Activated naive CD4-positive, alpha-beta T cell treated with anti-CD3 and anti-CD28 coated beads, Interleukin-2, amount 50 U/mL, for 72 hours (primary cell): ENCODE measurements at places on chromosomes 13 and 19. TPM values are rescaled to one million over a fixed set of nuclear protein-coding genes. Genes with fewer than 3 reads are reported as not detected.

- DNase-seq = no peak
These were observed 19.7 kb upstream of the SYCN start for GRCh38 chr19:39223703-39224279.

GRCh38 chr19:48608798-48609263 lies 2.3 kb downstream of the SPACA4 start:
- no peak for DNase-seq

DNA sequence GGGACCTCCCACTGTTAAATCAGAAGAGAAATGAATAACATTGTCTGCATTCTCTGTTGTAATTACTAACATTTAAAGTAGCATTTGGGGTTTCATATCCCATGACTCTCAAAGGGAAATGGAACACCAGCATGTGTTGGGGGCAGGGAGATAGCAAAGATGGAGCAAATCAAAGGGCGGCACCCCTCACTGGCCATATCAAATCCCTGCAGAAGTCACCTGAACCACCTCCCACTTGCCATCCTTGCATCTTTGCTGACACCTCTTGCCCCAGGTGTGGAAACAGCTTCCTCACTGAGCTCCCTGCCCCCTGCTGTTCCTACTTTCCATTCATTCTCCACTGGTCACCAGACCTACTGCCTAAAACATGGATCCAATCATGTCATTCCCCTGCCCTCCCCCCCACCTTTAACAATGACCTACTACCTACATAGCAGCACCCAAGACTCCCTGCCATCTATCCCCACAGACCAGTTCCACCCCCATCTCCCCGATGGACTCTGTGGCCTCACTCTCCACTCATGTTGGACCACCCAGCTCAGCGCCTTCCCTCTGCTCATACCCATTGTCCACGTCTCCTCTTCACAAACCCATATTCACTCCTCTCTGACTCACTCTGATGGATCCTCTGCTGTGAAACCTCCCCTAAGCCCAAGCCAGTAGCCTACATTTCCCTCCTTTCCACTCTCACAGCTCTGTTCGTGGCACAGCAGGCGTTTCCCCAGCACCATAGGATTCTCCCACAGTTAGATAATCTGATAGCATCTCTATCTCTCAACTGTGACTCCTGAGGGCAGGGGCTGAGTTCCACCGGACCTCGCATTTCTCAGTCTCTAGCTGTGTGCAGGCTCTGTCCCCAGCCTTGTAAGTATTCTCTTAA lies 55.9 kb downstream of the DLEU7 start:
- no peak for DNase-seq

DNA sequence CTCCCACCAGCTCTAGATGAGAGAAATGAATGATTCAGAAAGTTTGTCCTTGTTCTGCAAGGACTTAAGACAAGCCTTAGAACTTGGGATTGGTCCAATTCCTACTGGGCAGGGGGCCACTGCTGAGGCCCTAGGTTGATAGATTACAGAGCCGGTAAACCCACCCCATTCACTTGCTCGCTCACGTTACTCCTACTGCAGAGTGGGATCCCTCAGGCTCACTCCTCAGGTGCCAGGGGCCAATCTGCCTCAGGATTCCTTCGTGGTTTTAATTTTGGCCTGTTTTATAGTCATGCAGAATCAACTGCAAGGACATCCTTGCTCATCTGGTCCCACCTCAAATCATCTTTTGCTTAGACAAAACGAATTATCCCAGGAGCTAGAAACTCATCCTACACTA lies 59.0 kb downstream of the SERP2 start:
- DNase-seq = no peak

DNA sequence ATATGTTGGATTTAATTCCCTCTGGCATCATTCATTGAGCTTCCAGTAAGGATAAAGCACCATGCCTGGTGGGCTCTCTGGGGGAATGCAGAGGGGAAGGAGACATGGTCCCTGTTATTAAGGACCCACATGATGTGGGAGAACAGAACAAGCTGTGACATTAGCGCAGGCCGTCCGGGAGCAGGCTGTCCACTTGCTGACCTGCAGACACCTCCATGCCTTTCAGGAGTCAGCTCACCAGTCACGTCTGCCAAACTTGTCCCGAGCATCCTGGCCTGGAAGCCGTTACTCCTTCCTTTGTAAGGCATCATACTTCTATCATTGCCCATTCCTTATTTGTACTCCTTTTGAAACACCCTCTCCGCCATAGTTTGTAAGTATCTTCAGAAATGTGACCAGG lies 23.4 kb downstream of the B3GLCT start:
- DNase-seq = no peak

DNA sequence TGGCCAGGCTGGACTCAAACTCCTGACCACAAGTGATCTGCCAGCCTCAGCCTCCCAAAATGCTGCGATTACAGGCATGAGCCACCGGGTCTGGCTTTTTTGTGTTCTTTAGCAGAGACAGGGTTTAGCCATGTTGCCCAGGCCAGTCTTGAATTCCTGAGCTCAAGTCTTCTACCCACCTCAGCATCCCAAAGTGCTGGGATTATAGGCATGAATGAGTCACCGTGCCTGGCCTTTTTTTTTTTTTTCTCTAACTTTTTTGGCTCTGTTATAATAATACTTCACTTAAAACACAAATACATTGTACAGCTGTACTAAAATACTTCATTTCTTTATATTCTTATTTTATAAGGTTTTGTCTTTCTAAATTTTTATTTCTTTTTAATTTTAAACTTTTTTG lies 599.5 kb upstream of the PCDH9 start:
- DNase-seq = no peak

- no peak for DNase-seq
These were observed 15.8 kb downstream of the ZNF574 start for GRCh38 chr19:42091742-42092141.

DNA sequence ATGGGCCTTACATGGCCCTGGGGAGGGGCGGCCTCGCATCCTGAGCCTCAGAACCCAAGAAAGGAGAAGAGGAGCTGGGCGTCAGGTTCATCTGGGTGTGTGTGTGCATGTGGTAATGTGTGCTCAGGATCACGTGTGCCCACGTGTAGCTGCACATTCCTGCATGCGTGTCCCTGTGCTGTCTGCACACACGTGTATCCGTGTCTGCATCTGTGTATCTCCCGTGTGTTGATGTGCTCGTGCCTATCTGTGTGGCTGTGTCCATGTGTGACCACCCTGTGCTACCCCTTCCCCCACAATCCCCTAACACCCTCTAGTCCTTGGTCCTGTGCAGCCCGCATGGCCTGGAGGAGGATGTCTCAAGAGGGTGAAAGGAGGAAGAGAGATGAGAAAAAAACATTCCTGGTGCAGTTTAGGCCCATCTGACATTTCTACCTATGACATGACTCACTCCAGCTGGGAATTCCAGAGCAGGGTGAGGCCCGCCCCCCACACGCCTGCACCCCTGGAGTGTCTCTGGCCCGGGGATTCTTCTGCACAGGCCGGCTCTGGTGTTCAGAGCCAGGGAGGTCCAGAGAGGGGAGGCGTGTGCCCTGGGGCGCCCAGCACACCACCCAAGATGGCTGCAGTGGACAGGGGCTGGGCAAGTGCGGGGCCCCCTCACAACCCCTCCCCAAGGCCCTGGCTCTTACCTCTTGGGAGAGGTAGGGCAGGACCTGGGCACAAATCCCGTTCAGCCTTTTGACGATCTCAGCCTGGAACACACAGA lies 7.1 kb downstream of the TLE5 start:
- DNase-seq = no peak

DNA sequence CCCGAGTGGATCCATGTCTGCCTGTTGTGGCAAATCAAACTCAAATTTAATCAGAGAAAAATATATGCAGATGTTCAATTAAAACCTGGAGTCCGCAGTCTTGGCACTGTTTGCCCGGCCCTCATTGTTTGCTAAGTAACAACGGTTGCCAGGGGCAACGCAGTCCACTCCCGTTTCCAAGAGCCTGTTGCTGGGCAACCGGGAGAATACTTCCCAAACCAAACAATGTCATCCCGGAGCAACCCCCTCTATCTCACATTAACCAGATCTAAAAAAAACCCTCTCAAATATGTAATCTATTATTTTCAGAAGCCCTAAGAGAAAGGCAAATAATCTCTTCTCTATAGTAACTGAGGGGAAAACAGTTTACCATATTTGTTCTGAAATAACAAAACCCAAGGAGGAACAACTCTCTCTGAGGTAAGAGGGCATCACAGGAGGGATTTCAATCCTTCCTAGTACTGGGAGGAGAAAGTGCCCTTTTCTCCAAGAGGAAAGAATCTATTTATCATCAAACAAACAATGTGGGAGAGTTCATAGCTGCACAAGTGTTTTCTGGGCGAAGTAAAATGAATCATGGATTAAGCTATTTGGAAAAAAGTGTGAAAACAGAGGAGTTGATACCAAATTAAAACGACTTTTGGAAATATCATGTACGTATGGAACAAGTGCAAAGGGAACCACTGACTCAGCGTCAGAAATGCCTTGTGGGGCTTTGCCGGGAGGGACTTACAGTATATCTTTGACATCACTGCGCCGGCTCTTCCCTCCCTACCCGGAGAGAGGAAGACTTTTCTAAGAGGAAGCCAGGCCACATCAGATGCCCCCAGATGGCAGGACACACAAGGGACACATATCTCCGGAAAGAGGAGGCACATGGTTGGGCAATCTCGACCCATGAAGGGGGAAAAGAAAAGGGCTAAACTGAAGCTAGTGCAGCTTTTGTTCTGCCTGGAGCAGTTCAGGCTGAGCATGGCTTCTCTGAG lies 43.3 kb downstream of the RFX2 start:
- DNase-seq = no peak

DNA sequence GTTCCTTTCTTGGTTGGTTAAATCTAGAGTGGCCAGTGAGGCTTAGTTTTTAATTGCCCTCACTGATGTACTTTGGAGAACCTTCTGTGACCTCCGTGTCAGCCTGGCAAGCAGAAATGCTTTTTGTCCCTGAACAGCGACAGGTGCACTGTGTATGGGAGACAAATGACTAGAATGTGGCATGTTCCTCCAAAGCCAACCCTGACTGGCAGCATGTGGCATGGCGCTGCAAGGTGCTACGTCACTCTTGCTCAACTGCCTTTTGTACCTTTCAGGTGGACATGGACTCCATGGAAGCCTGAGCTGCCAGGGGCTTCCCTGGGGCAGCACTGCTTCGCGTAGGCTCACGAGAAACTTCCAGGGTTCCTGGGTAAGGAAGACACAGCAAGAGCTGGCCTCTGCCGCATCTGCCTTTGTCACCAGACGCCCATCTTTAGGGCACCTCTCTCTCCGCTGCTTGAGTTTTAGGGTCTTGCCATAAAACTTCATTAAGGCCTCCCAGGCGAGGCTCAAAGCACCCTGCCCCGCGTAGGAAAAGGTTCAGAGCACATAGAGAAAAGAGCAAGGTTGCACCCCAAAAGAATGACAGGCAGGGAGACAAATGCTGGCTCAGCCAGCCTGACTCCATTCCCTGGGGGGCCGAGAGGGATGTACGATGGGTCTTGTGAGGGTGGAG lies 167.1 kb upstream of the SOX1 start:
- DNase-seq = peak; percentile 38

- no peak for DNase-seq
These were observed 747.7 kb downstream of the PCDH17 start for GRCh38 chr13:58379221-58379620.

DNA sequence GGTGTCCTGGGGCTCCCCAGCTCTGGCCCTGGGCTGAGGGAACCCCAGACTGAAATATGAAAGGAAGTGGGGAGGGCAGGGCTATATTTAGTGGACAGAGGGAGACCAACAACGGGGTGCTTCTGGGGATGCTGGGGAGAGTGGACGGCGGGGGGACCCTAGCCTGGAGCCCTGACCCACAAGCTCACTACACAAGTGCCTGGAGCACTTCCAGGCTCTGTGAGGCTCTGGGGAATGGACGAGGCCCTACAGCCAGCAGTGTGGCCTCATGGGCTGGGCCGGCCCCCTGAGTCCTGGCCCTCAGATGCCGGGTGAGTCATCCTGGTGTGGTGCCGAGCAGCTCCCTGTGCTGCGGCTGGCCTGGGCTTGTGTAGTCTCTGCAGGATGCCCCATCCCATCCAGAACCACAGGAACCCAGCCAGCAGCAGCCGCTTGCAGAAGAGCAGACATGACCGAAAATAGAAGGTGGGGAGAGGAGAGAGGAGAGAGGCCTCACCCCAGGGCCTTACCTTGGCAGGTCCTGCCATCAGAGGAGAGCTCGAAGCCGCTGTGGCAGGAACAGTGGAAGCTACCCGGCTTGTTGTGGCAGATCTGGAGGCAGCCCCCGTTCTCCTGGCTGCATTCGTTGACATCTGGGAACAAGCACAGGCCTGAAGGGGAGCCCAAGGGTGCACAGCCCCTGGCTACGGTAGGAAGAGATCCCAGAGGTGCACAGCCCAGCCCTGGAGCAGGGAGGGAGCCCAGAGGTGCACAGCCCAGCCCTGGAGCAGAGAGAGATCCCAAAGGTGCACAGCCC lies 26.1 kb downstream of the GAS6 start:
- no peak for DNase-seq

DNA sequence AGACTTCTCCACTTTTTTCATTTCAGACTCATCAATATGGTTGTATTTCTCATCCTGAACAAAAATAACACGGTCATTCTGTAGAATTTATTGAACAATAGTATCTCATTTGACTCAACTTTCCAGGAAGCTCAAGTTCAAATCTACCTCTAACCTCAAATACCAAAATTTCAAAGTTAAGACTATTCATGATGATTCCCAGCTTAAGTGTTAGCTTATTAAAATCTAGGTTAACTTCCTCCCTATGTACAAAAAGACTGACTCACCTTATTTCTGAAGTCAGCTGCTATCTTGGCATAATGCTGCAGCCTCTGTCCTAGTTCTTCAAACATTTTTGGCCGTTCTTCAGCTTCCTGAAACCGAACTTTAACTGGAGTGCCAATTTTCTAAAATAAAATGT lies 23.2 kb downstream of the HSPH1 start:
- DNase-seq = no peak

- peak; percentile 39 for DNase-seq
These were observed 26.2 kb upstream of the MIER2 start for GRCh38 chr19:370641-371330.

GRCh38 chr13:73000027-73000674 lies 58.7 kb upstream of the KLF5 start:
- DNase-seq = no peak

- no peak for DNase-seq
These were observed 1.9 kb downstream of the HNRNPA1L2 start for GRCh38 chr13:52644108-52644507.

DNA sequence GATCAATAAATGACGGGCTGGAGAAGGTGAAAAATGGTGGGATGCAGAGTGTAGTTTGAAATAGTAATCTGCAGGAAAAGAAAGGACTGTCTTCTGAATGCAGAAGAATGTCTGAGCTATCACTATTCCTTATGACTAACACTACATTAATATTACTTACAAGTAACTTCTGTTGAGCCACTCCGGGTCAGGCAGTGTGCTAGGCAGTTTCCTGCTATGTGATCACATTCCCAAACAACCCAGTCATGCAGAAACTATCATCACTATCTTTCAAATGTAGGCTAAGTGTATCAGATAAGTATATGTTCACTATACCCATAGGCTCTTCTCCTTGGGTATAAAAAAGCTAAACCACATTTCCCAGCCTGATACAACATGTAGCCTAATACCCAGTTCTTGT lies 6.6 kb downstream of the ZNF599 start:
- DNase-seq = no peak

GRIN2D gene
- 0.23 TPM for total RNA-seq

TNFSF13B gene
- total RNA-seq = 2.8 TPM

ZNF823 gene
- total RNA-seq = 3.0 TPM

CD209 gene
- not detected for total RNA-seq
